Left renal cortex interstitium (tissue), 4 donors: ENCODE measurements at places on chromosomes 16 and 17.

DNA sequence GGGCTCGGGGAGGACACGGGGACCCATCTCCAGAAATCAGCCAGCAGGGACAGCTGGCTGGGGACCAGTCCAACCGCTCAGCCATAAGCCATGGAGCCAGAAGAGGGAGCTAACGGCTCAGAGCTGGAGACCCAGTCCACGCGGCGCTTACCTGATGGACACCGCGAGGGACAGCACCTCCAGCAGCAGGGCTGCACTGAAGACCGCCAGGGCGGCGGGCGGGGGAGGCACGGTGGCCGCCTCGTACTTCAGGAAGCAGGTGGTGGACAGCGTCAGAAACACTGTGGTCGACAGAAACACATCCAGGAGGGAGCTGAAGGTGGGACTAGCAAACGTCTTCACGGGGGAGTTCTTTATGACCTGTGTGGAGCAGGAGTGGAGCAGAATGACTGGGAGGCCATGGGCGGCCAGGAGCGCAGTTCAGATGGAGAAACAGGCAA lies 102.6 kb upstream of the CREBBP start:
- DNase-seq, result no peak

GRCh38 chr17:18960803-18961511 lies 9.0 kb downstream of the SLC5A10 start:
- DNase-seq, result no peak

- DNase-seq, result no peak
Measured at GRCh38 chr16:84458606-84459532, 45.6 kb downstream of the MEAK7 start.

GRCh38 chr16:56841233-56841632 lies 23.8 kb upstream of the SLC12A3 start:
- no peak for DNase-seq

DNA sequence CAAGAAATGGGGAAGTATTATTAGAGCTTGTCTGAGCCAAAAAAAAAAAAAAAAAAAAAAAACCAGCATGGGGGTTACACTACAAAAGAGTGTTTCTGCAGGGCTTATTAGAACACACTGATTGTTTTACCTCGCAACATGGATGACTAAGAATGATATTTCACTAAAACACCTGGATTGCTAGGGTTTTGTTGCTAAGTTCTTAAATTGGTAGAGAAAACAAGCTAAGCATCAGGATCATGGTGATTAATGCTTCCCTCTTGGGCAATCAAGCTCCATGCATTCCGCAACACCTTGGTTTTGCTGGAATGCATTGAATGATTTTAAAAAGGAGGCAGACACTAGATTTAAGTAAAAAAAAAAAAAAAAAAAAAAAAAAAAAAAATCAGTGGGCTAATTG lies 931.4 kb upstream of the CDH8 start:
- DNase-seq, result no peak

DNA sequence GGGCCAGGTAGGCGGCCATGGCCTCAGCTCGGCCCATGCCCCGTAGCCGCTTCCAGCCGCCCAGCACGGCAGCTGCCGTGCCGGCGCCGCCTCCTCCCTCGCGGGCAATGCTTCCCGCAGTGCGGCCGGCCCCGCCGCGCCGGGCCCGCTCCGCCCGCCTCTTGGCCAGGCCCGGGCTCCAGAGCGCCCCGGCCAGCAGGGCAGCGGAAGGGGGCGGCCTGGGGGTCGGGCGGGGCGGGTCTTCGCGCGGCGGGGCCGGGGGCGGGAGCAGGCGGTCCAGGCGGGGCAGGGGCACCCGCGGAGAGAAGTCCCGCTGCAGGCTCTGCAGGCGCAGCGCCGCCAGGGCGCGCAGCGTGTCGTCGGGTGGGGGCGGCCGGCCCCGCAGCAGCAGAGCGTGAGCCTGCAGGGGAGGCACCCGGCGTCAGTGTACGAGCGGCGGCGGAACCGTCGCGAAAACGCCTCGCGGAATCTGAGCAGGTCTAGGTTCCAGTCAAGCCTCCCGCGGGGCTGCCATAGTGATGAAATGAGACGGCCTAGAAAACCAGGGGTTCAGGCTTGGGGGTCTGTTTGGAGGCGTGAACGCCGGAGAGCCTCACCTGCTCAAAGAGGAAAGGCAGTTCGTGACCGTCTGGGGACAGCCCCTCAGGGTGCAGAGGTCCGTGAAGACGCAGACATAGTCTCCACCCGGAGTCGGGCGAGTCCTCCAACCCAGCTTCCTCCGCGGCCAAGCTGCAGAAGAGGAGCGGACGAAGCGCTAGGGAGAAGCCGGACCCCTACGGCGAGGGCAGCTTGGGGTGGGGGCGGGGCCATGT lies 6.6 kb downstream of the PLEKHH3 start:
- DNase-seq, result no peak

DNA sequence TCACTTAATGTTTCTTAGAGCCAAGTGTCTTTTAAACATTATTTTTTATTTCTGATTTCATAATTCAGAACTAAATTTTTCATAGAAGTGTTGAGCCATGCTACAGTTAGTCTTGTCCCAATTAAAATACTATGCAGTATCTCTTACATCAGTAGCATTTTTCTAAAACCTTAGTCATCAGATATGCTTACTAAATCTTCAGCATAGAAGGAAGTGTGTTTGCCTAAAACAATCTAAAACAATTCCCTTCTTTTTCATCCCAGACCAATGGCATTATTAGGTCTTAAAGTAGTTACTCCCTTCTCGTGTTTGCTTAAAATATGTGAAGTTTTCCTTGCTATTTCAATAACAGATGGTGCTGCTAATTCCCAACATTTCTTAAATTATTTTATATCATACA lies 13.6 kb upstream of the BCAS3 start:
- DNase-seq, result no peak

- no peak for DNase-seq
Measured at GRCh38 chr17:291587-291986, 61.0 kb downstream of the RPH3AL start.

DNA sequence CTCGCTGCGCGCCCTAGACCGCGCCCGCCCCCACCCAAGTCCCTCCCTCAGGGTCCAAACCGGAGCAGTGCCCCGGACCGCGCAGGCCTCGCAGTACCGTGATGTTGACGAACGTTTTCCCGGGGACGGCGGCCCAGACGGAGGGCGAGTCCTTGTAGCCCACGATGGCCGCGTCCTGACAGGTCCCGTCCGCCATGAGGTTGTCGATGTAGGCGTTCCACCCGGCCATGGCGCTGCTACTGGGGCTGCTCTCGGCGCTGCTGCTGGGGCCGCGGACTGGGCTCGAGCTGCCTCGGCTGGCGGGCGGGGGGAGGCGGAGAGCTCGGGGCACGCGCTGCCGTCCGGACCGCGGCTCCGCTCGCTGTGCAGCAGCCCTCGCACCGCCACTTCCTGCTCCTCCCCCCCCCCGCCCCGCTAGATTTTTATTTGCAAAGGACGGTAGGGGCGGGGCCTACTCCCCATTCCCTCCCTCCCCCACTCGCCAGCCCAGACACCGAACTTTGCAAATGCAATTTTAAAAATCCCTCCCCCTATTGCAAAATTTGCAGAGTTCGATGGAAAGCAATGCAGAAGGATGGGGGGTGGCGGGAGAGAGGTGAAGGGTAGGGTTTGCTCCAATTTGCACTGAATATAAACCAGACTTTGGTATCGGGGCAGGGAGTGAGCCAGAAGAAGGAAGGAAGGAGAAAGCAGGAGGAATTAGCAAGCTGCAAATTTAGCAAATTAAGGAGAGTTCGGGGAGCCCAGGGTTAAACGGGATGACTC lies at the start of gene PFN1:
Gene PFN1 (minus strand): TSS at position 365 of the 765 bp plus-strand sequence. CDS start 136 bp downstream, at position 229.
- DNase-seq, result no peak

DNA sequence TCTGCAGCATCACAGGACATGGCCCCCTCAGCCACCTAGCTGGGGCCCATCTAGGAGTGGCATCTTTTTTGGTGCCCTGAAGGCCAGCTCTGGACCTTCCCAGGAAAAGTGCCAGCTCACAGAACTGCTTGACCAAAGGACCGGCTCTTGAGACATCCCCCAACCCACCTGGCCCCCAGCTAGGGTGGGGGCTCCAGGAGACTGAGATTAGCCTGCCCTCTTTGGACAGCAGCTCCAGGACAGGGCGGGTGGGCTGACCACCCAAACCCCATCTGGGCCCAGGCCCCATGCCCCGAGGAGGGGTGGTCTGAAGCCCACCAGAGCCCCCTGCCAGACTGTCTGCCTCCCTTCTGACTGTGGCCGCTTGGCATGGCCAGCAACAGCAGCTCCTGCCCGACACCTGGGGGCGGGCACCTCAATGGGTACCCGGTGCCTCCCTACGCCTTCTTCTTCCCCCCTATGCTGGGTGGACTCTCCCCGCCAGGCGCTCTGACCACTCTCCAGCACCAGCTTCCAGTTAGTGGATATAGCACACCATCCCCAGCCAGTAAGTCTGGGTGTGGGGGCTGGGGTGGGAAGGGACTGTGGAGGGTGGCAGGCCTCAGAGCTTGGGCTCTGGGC lies 22.0 kb downstream of the RARA start:
- DNase-seq, result no peak
